ENCODE measurements at places on chromosomes 5 and 9.

- DNase-seq = no peak
These were observed 978 bp upstream of the UBE2B start for GRCh38 chr5:134370311-134370870.

GRCh38 chr5:157252711-157253465 is 13.0 kb upstream of the CYFIP2 start:
- peak; percentile 93 for DNase-seq

DNA sequence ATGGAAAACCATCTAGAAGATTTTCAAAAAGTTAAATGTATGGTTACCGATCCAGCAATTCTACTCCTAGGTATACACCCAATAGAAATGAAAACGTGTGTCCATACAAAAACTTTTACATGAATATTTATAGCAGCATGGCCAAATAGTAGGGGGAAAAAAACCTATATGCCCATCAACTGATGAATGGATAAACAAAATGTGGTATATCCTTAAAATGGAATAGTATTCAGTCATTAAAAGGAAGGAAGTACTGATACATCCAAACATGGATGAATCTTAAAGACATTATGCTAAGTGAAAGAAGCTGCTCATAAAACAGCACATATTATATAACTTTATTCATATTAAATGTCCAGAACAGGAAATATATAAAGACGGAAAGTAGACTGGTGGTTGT is 93.2 kb upstream of the SPOCK1 start:
- DNase-seq = no peak

DNA sequence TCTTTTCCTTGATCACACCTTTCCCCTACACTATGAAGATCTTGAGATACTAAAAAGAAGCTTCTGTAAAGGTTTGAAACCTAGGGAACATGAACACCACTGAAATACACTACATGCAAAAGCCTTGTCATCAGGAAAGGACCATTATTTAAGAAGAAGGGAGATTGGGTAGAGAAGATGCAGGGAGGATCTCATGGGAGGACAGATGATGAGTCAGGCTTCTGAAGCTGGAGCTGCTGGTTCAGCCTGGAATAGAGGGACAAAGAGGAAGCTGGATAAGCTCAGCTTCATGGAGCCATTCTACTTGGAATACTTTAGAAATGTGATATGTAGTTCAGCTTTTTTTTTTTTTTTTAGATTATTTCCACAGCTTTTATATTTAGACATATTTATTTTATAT is 169.8 kb downstream of the MAN2A1 start:
- DNase-seq = no peak

DNA sequence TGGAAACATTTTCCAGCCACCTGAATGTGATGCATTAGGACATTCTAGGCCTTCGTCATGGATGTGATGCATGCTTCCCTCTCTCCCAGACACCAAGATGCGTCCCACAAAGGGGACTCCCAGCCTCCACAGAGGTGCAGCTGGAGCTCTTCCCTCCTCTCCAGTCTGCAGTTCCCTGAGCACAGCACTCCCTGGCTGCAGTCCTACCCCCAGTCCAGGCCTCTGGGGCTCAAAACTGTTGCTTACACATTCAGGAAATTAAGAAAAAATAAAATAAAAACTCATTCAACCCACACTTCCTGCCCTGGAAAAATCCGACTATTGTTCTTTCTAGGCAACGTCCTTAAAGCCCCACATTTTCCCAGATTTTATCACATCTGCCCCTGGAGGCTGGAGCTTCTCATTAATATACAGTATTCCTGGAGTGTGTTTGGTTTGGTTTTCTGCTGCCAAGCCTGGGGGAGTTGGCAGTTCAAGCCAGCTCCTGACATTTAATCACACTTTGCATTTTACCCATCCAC is 78.4 kb upstream of the ICE1 start:
- DNase-seq = no peak

DNA sequence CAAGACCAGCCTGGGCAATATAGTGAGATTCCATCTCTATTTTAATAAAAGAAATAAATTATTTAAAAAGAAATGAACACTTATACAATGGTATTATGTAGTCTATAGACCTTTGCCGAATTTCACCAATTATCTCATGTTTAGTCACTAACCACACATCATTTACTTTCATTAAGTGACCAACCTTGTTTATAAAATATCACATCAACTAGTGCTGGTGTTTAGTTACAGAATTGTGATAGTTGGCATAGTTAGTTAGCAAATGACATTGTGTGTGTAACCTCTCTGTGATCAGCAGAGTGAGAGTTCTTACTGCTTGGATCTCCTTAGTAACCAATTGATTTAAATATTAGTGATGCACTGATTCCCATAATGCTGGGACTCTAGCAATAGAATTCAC is 71.8 kb downstream of the PRR16 start:
- no peak for DNase-seq

DNA sequence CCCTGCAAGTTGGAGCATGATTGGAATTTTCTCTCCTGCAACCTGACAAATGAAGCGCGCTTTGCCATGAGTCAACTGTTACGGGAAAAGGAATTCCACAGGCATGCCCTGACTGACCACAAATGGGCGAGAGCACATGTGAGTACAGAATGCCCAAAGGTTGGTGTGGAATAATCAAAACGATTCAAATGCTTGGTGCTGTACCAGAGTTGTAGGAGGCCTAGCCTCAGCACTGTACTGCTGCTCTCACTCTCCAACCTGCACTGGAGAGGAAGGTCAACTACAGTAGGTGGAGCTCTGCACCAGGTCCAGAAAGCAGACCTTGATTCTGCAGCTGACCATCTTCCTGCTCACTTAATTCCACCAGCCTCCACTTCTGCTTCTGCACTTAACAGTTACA is 406.9 kb upstream of the ACTBL2 start:
- DNase-seq = no peak

DNA sequence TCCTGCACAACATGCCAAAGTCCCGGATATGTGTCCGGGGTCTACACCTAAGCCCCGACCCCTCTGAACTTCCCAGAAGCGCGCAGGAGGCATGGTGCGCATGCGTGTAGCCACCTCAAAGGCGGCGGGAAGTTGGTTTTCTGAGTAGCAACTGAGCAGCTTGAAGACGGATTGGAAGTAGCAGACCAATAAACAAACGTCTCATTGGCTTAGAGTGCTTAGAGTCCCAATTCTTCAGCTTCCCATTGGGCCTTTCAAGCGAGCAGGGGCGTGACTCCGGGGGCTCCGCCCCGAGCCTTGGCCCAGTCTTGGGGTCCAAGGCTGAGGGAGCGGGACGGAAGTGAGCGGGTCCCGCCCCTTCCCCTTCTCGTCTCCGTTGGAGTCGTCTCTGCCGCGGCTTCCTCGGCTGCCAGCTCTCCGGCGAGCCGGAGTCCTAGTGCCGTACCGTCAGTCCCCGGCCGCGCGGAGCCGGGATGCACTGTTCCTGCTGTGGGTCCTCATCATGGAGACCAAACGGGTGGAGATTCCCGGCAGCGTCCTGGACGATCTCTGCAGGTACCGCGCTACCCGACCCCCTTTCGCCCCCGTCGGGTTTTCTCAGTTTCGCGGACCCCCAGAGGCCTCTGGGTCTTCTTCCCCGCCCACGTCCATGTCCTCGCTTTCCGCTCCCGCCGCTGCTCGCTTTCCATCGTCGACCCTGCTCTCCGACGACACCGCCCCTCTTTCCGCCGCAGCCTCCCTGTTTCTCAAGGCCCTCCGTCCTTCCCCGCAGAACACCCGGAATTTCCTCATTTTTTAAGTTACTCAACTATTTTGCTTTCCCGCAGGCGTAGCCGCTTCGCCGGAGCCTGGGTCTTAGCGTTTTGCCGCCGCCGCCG is at the start of gene DCP2:
DCP2 (plus strand) TSS at position 367 of the 878 bp plus-strand sequence; CDS start at position 503, 136 bp downstream.
- DNase-seq = peak; percentile 98

GRCh38 chr5:162324328-162324727 is 256.8 kb downstream of the GABRG2 start:
- no peak for DNase-seq

GRCh38 chr5:71986101-71986500 is 121.2 kb upstream of the MAP1B start:
- no peak for DNase-seq

- DNase-seq = no peak
These were observed 115.3 kb upstream of the PCSK5 start for GRCh38 chr9:75775166-75775565.

- no peak for DNase-seq
These were observed 7.6 kb downstream of the DCANP1 start for GRCh38 chr5:135439231-135440205.

DNA sequence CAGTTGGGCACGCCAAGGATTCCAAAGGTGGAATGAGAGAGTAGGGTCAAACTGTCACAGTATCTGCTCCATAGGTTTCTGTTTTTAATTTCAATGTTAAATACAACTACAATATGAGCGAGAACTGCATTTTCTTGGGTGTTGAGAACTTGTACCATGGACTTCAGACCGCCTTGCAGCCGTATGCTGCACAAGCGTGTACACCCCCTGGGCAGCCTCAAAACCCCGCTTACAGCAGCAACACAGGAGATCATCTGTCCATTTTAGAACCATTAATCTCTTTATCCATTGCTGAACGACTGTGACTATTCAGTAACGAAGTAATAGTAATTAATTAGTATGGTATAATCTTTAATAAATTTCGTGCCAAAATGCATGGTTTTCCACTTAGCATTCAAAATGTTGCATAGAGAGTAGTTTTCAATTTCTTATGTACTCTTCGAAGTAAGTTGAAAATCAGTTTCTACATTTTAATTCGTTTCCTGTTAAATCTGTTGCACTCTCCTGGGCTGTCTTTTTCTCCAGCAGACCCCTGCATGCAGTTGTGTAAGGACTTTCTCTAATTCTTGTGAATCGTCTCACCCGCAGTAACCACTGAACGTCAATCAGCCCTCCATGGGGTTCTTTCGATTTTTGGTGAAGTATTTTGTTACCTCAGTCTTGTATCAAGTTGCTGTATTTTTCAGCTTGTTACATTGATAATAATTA is 42.0 kb upstream of the GARNL3 start:
- DNase-seq = no peak

GRCh38 chr9:87854580-87854955 is 28.1 kb upstream of the SPATA31E1 start:
- DNase-seq = no peak

DNA sequence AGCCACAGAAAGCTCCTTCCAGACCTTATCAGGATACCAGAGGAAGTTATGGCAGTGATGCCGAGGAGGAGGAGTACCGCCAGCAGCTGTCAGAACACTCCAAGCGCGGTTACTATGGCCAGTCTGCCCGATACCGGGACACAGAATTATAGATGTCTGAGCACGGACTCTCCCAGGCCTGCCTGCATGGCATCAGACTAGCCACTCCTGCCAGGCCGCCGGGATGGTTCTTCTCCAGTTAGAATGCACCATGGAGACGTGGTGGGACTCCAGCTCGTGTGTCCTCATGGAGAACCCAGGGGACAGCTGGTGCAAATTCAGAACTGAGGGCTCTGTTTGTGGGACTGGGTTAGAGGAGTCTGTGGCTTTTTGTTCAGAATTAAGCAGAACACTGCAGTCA is 70.8 kb upstream of the ENTREP1 start:
- no peak for DNase-seq

- DNase-seq = no peak
These were observed 8.4 kb downstream of the SREK1IP1 start for GRCh38 chr5:64759960-64760660.

DNA sequence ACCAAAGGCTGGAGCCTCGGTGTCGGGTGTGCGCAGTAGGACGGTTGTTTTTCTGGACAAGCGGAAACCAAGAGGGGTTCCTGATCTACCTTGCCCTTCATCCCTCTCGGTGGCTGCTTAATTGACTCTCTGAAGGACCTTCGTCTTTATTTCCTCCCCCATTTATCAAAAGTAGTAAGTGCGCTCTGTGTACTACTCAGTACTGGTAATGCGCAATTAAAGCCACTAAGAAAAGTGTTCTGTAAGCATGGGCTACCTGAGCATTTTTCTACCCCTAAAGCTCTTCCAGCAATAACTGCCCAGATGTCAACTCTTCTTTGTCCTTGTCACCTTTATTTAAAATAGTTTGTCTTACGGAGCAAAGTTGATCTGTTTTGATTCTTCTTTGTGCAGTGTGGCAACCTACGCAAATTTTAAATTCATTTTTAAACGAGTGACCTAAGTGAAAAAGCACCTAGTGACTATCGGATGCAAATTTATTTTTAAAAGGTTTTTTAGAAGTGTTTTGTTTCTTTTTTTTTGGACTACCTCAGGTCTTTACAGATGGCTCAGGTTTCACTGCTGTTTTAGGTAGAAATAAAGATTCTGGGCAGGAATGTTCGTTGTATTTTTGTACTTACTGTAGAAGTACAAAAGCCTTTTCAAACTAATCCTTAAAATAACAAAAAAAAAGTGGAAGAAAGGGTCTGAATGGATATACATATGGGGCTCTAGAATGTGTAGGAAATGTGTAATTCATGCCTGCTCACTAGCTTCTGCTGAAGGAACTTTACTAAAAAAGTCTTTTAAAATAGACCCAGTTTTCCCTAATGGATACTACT is 2.0 kb downstream of the JMY start:
- no peak for DNase-seq

DNA sequence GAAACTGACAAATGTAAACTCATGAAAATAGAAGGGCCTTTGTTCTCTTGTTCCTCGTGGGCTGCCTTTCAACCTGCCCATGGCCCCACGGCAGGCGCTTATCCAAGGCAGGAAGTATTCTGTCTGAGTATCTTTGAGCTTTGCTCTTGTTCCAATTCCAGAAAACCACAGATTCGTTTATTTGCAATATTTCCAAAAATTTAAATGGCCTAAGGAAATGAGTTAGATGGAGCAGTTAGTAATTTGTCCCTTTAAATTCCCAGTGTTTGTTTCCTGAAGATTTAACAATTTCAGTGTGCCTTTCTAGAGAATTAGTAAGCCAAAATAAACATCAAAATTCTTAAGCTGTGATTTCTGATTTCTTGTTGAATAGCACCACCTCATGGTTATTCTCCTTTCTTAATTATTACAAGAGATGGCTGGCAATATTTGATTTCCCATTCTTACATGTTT is 299.4 kb upstream of the RASA1 start:
- no peak for DNase-seq

DNA sequence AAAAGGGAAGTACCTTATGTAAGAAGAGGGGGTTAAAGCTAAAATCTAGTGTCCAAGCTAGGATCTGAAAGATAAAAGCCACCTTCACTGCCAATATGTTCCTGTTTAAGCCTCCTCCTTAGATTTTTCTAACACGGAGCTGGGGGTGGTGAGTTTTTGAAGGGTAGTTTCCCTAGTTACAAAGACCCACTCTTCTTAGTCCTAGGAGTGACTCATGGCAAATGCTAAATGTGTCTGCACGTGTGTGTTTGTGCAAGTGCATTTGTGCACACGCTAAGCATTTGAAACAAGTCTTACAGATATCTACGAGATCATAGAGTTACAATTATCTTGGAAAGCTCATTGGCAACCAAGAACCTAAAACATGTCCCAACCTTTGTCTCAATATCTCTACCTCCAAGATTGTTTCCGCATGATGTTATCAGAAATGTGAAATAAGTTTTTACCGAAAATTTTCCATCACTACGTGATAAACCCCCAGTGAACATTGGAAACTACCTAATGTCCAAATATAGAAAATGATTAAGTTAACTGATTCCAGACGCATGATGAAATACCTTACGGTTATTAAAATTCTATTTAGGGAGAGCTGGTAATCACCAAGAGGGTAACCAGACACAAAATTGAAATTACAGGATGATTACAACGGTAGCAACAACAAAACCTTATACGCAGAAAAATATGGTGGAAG is 78.0 kb upstream of the HRH2 start:
- no peak for DNase-seq
